NCI-H526 treated with DMSO at 0.1 percent for 48 hours (cell line): ENCODE measurements at places on chromosomes 16 and 17.

DNA sequence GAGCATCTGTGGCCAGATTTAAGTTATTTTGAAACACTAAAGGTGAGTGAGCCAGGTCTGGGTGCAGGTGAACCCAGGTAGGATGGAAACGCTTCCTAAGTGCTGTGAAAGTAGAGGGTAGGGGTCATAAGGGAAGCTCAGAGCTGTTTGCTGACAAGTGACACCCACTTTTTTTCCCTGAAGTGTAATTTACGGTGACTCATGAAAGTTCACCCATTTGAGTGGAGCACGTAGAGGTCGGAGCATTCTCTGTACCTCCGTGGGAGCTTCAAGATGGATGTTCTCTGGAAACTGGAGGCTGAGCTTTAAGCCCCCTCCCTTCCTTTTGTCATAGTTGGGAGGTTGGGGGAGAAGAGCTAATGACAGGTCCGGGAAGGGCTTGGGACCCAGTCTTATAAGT, 44.3 kb downstream of the MPRIP start:
- DNase-seq, result no peak

- no peak for DNase-seq
These were observed 3.2 kb downstream of the ZSCAN10 start for GRCh38 chr16:3095869-3096268.

- peak; percentile 36 for DNase-seq
These were observed 376 bp upstream of the STAC2 start for GRCh38 chr17:39225959-39226683.

- no peak for DNase-seq
These were observed 8.5 kb downstream of the FNDC8 start for GRCh38 chr17:35129973-35130351.

DNA sequence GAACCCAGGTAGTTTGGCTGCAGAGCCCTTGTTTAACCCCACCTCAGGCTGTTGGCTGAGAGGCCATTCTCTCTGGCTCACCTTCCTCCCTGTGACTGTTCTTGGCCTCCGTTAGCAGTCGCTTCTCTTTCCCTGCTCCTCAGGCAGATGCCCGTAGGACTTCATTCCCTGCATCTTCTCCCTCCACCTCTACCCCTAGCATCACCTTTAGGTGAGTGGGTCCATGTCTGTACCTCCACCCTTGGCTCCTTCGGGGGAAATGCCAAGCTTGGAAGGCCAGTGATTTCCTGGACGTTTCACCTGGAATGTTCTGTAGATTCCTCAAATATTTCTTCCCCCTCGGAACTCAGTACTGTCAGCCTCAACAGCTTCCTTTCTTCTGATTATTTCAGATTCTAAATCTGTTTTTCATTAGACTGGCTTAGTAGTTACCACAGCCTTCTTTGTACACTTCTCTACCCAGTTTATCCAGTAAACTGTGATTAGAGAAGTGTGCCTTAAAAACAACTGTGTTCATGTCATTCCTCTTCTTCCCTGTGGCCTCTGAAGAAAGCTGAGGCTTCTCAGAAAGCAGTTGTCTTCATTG, 227.9 kb downstream of the MSI2 start:
- no peak for DNase-seq

- DNase-seq, result no peak
These were observed 219.3 kb downstream of the SPECC1 start for GRCh38 chr17:20228410-20228809.

- no peak for DNase-seq
These were observed 81.6 kb downstream of the MYH11 start for GRCh38 chr16:15775209-15775608.
